ENCODE measurements at places on chromosomes 1 and 21.
A peak's percentile ranks its signal among the peaks of the same experiment; 100 is the strongest.

DNA sequence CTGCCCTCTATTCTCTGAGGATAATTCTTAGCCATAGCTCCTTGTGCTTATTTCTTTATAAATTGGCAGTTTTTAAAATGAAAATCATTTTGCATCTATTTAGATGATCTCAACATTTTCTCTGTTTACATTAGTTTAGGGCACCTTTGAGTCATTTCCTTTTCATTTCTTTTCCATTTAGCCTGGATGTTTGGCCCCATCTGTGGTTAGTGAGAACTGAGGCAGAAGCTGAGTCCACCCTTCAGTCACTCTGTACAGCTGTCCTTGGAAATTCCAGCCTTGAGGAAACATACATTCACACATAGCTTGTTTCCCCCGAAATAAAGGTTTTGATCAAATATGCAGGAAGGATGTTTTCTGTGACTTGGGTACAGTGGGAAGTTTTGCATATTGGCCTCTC lies 123.7 kb downstream of the NTNG1 start:
- DNase-seq = no peak

DNA sequence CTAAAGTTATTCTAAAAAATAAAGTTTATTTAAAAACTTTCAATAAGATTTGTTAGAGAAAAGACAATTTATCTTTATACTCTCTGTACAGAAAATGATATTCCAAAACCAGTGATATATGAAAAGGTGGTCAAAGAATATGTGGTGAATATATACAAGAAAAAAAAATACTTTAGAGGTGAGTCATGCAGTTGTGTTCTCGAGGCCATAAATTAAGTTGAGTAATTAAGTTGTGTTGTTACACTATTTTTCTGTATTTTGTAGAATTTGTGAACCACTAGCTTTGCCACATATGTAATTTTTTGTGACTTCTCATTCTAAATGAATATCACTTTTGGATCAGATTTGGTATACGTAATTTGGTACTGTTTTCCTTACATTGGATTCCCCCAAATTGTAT lies 23.6 kb upstream of the DUSP10 start:
- no peak for DNase-seq

DNA sequence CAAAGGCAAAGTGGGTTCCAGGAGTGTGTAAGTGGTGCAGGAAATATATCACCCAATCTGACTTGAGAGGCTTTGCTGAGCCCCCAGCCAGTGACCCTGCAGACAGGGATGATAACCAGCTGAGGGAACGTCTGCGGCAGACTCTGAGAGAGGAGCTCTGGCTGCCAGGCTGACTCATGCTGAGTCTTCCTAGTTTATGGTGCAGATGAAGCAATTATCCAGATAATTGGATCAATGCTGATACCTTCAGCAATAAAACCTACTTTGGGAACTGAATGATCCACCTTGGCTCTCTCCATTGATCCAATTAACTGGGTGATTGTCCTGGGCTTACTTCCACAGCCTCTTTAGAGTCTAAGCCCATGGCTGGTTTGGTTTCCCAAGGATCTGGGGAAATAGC lies 7.3 kb downstream of the C8B start:
- DNase-seq = no peak

- no peak for DNase-seq
Observed at GRCh38 chr1:23247276-23247675, 30.0 kb upstream of the HTR1D start.

- no peak for DNase-seq
Observed at GRCh38 chr1:223771814-223772770, 59.8 kb downstream of the CAPN2 start.

DNA sequence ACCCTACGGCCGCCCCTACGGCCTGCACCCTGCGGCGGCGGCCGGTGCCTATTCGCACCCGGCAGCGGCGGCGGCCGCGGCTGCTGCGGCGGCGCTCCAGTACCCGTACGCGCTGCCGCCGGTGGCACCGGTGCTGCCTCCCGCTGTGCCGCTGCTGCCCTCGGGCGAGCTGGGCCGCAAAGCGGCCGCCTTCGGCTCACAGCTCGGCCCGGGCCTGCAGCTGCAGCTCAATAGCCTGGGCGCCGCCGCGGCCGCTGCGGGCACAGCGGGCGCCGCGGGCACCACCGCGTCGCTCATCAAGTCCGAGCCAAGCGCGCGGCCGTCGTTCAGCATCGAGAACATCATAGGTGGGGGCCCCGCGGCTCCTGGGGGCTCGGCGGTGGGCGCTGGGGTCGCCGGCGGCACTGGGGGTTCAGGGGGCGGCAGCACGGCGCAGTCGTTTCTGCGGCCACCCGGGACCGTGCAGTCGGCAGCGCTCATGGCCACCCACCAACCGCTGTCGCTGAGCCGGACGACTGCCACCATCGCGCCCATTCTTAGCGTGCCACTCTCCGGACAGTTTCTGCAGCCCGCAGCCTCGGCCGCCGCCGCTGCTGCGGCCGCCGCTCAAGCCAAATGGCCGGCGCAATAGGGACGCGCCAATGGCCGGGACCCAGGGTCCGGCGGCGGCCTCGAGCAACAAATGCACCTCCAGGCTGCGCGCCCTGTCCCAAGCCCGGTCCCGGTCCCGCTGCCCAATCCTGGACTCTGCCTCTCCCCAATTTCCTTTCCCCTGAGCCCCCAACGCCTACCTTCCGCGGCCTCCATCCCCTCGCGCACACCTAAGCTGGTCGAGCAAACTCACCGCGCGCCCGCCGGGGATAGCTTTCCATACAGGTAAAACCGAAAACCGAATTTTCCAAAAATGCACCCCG lies 1.8 kb downstream of the FOXD3 start:
- no peak for DNase-seq

- no peak for DNase-seq
Observed at GRCh38 chr1:224507771-224508523, 73.3 kb upstream of the WDR26 start.

- DNase-seq = peak; percentile 26
Observed at GRCh38 chr1:23369335-23370013, at the start of gene ZNF436. Gene ZNF436 (minus strand): TSS chr1:23369836. CDS start chr1:23368005, 1,831 bp downstream.

GRCh38 chr1:180951186-180951745 lies 38.6 kb downstream of the KIAA1614 start:
- no peak for DNase-seq

- DNase-seq = no peak
Observed at GRCh38 chr1:86705665-86705985, 1.2 kb downstream of the SH3GLB1 start.

- peak; percentile 65 for DNase-seq
Observed at GRCh38 chr1:160437432-160438316, 37.3 kb downstream of the VANGL2 start.

DNA sequence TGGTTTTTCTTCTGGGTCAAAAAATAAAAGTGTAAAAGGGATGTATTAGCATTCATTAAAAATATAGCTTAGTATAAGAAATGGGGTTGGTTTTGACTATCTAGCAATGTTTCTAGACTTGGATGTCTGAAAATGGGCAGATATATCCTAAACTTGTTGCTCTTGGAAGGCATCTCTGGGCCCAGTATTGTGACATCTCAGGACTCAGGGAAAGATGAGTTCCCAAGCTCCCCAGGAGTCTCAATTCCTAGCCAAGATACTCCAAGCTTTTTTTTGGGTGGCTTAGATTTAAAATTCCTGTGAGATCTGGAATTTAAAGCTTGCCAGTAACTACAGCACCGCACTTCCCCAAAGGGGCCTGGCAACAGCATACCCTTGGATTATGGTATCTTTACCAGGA lies 11.5 kb upstream of the HSD17B7 start:
- DNase-seq = no peak

DNA sequence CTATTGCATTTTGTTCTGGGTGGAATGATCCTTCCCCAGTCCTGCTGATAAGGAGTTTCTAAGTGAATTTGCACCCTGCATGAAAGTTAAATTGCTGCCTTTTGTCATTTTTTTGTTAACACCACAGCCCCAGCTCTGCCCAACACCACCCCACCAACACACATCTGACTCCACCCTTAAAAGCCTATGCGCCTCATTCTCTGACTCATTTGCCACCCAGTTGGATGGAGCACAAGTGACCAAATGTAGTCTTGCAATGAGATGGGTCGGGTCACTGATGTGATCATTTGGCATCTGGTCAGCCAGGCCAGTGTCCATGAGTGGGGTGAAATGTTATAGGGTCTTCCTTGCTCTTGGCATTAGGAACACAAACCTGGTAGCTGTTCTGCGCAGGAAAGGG lies 256.8 kb downstream of the KAZN start:
- no peak for DNase-seq

- no peak for DNase-seq
Observed at GRCh38 chr1:115306146-115306545, 31.9 kb downstream of the NGF start.

DNA sequence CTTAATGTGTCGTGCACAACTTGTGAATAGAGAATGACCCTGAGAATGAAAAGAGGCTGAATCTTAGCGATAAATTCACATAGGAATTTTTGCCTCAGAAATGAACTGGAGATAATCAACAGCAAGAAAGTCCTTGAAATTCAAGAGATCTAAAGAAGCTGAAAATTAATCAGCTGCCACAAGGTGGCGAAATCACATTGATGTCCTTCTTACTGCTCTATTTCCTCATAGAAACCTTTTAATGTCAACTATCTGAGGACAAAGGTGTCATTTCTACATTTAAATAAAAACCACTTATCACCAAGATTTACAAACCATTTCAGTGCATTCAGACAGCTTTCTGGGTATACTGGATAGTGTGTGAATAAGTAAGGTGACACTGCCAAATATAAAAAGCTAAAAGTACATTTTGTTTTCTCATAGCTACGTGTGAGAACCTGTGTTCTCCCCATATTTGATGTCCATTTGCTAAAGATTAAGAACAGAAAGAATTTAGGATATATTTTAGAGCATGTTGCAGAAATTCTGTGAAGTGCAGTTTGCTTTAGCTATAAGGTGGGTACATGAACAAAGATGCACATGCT lies 485.3 kb upstream of the PTBP2 start:
- DNase-seq = no peak

DNA sequence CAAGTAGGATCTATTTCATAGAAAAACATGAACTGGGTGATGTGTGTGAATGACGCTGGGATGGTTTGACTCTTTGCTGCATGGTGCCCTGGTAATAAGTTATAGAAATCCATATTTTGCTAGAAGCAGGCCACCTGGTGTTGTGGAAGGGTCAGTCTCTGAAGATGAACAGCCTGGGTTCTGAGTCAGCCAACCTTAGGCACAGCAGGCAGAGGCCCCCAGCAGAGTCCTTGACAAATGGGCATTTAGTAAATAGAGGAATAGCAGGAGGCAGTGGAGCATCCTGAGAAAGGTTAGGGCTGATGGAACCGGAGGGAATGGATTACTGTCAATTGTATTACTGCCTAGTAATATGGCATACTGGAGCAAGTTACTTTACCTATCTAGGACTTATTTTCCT lies 20.9 kb downstream of the FGGY start:
- no peak for DNase-seq

DNA sequence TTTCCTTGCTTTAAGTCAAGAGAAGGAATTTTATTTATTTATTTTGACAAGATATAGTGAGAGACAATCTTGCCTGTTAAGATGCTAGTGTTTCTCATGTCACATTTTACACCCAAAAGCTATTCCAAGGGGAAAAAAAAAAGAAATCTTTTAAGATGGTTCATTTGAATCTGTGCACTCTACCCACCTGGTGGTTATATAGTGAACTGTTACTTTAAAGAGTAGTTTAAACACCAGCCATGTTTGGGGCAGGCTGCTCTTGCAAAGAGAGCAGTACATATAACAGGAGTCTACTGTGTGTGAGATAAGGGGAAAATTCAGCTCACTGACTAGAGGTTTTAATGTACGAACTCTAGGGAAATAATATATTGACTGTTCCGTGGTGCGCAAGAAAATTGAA lies 3.3 kb upstream of the ELAVL4 start:
- DNase-seq = no peak

DNA sequence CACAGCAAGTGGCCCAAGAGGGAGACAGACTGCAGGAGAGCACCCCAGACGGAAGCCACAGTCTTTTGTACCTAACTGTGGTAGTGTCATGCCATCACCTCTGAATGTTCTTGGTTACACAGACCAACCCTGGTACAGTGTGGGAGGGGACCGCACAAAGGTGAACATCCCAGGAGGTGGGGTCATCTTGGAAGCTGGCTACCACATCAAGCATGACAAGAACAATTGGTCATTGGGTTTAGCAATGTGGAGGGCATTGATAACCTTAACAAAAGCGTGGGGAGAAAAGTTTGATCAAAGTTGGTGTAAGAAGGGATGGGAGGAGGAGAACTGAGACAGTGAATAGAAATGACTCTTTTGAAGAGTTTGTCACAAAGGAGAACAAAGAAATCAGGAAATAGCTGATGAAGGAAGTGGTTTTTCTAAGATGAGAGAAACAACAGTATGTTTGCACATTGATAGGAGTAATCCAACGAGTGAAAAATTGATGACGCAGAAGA lies 87.1 kb upstream of the CACNA1E start:
- peak; percentile 51 for DNase-seq

DNA sequence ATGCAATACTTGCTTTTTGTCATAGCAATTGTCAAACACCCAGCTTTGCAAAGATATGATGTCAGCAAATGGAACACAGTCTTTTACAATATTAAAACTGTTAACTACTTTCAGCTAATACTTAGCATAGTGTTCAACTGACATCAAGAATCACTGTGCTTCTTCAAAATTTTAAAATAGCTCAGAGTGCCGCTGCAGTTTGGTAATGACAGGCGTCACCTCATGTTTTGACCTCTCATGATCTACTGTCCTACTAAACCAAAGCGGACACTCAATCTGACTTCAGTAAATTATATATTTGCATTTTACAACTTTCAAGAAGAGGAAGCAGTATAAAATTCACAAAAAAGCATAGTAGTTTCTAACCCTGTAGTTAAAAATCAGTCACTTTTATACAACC lies 2.0 kb downstream of the FMO1 start:
- no peak for DNase-seq

DNA sequence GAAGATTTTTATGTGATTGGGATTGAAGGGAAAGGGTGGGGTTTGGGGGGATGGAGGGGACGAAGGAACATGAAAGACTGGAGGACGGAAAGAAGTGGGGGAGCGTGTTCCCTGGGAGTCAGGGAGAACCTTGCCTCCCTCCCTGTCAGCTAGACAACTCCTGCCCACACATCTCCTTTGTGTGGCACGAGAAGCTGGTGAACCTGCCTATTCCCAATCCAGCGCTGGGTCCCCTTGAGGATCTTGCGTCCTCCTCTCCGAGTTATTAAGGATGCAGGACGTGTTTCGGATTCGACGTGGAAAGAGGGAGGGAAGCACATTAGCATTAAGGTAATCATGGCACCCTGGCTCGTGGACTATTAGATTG lies 1.4 kb downstream of the LRRC7 start:
- no peak for DNase-seq

DNA sequence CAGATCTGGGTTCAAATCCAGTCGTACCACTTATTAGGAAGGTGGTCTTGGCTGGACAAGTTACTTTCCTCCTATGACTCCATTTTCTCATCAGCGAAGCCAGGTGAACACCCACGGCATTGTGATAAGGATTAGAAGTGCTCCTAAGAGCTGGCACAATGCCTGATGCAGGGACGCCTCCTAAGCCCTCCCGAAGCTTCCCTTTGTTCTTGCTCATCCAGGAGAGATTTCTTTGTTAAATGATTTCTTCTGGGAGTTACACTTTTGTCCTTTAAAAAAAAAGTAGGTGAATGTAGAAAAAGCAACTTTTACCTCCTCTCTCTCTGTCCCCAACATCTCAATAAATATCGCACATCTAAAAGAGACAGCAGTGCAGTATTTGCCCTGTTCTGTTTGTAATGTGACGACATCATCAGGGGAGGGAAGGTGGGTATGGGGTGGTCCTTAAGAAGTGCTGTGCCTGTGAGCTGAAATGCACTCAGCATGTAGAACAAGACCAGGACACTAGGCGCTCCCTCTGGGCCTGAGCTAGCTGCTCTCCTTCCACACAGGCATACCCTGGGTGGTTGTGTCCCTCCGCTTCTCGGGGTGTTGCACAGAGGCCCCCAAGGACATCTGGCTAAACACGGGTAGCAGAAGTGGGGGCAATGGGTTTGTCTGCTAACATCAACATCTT lies 43.9 kb downstream of the SUSD4 start:
- DNase-seq = no peak
